ENCODE measurements at places on chromosomes 2 and 18.
A peak's percentile ranks its signal among the peaks of the same experiment; 100 is the strongest.

DNA sequence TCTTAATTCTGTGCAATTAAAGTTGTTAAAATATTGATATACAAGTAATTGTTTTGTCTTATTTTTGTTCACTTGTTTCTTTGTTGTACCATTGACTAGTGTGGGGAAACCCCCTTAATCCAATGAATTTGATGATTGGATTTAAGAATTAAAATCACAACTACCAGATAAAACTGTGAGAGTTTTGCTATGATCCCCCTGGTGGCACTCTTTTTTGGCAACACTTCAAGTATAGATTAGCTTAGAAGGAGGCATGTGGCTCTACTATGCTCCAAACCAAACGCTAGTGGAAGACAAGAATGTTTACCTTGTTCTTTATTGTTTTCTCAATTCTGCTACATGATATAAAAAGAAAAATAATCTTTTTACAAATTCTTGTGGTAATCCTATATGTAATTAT is 477.8 kb upstream of the ETAA1 start:
- no peak for DNase-seq

DNA sequence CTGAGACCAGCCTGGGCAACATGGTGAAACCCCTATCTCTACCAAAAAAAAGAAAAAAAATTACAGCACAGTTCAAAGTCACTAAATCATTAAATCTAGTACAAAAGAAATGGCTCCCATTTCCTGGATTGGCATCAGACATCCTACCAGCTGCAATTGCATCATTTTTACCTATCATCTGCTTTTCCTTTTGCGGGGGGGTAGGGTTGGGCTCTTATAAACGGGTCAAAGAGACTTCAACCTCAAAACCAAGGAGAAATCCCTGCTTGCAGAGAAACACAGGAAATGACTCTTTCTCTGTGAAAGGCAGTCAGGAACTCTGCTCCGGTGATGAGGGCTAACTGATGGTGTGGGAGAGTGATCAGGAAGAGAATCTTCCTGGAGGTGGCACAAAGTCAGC is 45.3 kb upstream of the RFX8 start:
- DNase-seq = peak; percentile 73

DNA sequence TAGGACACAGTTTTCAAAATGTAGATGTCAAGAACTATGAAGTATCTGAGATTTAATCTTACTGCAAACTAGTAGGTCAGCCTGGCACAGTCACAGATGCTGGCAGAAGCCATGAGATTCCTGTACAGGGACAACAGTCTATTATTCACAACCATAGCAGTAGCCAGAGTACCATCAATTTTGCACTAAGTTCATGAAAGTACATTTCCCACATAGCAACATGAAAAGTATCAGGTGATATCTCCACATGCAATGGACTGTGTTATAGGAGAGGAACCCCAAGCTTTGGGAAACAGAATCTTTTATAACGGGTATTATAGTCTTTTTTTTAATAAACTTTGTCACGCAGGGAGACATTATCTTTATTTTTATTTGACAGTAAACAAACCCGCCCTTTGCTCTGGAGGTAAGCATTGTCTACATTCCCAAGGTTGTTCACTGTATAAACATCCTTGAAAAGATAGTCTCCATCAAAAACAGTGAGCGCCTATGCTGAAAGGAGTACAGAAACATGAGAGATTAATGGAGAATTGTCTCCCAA is 33.4 kb upstream of the DPP4 start:
- DNase-seq = no peak

DNA sequence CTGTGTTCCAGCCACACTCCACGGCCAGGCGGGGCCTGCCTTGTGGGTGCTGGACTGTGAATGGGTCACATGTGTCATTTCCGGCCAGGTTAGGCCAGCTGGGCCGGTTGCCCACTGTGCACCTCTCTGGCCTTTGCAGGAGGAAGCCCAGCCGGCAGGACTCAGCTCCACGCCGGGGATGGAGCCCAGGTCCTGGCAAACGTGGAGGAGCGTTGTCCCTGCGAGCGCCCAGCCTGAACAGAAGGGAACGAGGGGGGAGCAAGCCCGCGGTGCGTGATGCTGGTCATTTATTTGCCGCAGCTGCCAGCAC is 152.9 kb downstream of the PXDN start:
- DNase-seq = peak; percentile 36

- DNase-seq = no peak
Observed at GRCh38 chr18:12119358-12119757, 25.7 kb downstream of the ANKRD62 start.

DNA sequence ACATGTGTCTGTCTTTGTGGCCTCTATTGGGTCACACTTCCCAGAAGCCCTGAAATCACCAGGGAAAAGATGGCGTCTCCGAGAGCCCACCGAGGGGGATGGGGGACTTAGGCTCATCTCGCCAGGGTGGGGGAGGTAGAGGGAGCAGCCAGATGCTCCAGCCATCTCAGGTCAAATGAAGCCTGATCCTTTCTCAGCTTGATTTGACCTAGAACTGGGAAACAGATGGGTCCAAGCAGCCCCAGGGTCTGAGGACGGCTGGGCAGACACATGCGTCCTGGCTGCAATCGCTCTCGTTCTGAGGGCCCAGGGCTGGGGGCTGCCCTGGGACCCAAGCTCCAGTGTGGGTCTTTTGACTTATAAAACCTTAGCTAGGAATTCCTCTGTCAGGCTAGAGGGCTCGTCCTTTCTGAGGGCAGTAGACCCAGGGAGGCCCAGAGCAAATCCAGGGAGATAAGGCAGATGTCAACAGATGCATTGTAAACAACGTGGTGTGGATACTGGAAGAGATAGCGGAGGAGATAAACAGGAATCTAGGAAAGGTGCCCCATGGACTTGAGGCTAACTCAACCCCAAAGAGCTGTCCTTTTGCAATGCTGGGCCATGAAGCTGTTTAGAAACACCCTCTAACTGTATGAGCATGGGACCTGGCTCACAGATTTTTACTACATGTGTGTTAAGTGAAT is 127.7 kb downstream of the MYCN start:
- DNase-seq = no peak

DNA sequence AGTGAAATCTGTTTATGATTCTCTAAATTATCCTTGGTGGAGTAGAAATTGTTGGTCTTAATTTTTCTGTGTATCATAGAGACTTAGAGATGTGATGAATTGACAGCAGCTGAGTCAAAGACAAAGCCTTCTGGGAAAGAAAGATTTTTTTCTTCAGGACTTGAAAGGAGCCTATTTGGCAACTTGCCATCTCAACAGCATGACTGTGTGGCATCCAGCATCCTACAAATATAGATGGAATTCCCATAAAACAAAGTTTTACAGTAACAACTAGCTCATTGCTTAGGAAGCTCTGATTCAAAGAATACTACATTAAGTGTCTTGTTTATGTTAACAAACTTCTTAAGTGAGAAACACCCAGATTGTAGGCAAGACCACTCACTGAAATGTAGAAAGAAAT is 79.2 kb upstream of the SETBP1 start:
- DNase-seq = peak; percentile 76

GRCh38 chr2:65031341-65032018 is 24.7 kb upstream of the CEP68 start:
- no peak for DNase-seq

DNA sequence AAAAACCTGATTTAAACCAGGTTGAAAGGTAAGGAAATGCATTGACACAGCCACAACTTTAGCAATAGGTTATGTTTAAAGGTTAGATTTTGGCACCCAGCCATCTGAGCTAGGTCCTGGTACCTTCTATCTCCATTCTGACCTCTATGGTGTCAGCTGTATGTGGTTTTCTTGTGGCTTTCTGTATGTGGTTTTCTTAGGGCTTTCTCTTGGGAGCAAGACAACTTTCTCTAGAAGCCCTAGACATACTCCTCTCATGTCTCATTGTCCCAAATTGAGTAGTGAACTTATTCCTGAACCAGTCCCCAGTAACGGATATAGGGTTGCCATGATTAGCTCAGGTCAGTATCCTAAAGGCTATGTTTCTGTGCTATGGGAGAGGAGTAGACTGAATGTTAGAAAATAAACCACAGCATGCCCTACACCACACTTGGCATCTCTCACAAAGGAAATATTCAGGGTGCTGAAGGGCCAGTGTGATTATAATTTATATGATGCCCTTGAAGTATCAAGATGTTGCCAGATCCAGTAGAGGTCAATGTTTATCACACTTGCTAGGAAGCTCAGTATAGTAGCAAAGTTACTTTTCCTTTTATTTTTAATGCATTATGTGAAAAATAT is 176.1 kb downstream of the CAPN13 start:
- DNase-seq = no peak

- DNase-seq = no peak
Observed at GRCh38 chr18:63532471-63532870, 9.7 kb upstream of the SERPINB12 start.

DNA sequence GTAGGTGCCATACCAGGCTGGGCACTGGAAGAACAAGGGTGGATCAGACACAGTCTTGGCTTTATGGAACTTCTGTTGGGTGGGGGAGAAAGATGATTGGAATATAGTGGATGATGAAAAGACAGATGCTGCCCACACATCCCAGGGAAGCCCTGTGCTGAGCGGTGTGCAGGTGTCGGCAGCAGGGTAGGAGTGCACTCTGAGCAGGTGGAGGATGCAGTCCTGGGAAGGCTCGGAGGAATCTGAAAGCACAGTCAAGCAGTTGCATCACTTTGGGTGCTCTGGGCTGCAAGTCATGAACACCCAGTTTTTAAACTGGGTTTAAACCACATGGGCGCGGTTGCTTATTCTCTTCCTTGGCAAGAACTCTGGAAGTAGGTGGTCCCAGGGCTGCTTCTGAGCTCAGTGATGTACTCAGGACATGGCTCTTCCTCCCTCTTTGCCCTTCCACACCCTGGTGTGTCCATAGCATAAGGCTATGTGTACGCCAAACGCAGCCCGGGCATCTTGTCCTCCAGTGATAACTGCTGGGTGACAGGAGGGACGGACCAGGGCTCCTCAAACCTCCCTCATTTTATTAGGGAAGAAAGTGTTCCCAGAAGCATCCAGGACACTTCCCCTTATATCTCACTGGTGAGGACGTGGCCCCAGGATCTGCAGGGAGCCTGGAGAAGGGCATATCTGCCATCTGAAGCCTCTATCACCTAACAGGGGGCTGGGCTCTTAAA is 84.0 kb downstream of the SH3RF3 start:
- DNase-seq = no peak

GRCh38 chr2:224910574-224910925 is 131.7 kb downstream of the DOCK10 start:
- DNase-seq = peak; percentile 41

- DNase-seq = no peak
Observed at GRCh38 chr18:24947521-24948305, 404.3 kb downstream of the ZNF521 start.

Data from fibroblast of lung (primary cell).